ENCODE measurements at places on chromosomes 3 and 15.

GRCh38 chr15:40471105-40471807, 472 bp downstream of the CHST14 start:
- no peak for DNase-seq

- DNase-seq = no peak
Observed at GRCh38 chr15:89178307-89178977, 42.9 kb downstream of the RLBP1 start.

GRCh38 chr3:141242377-141243092, 10.9 kb downstream of the PXYLP1 start:
- no peak for DNase-seq

DNA sequence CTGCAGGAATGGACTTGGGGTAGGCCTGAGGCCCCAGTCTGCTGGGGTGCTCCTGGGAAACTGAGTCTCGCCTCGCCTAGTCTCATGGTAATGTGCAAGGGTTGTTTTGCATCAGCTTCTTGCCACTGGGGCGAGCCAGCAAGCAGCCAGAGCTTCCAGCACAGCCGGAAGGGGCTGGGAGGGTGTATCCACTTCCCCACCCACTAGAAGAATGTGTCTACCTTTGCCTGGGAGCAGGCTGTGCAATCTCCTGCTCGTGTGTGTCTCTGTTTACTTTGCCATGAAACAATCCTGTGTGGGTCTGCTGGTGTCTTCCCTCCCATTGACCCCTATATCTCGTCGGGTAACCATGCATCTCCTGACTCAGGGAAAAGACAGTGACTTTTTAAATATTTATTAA, 21.8 kb upstream of the ERICH6 start:
- no peak for DNase-seq

- DNase-seq = no peak
Observed at GRCh38 chr3:113240841-113241240, 29.5 kb downstream of the BOC start.

DNA sequence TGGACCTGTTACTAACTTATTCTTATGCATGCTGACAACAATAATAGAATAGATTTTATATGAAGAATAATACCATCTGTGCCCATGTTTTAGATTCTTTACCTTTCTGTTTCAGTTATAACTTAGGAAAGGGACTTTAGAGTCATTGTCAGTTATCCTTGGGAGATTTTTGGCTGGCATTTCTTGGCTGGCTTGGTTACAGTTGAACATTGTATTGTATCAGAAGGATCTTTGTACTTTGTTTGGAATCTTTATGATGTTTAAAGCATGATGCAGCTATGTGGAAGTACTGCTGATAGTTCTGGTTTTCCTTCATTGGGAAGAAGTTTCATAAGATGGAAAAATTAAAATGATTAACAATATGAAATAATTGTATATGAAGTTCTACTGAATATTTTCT, 19.9 kb downstream of the ABHD5 start:
- DNase-seq = no peak

DNA sequence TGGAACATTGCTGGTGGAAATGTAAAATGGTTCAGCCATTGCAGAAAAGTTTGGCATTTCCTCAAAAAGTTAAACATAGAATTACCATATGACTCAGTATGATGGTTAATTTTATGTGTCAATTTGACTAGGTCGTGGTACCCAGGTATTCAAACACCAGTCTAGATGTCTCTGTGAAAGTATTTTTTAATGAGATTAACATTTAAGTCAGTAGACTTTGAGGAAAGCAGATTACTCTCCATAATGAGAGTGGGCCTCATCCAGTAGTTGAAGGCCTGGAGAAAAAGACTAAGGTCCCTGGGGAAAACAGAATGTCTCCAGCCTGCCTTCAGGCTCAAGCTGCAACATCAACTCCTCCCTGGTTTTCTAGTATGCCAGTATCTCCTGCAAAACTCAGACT, 42.3 kb upstream of the TMEM87A start:
- no peak for DNase-seq

DNA sequence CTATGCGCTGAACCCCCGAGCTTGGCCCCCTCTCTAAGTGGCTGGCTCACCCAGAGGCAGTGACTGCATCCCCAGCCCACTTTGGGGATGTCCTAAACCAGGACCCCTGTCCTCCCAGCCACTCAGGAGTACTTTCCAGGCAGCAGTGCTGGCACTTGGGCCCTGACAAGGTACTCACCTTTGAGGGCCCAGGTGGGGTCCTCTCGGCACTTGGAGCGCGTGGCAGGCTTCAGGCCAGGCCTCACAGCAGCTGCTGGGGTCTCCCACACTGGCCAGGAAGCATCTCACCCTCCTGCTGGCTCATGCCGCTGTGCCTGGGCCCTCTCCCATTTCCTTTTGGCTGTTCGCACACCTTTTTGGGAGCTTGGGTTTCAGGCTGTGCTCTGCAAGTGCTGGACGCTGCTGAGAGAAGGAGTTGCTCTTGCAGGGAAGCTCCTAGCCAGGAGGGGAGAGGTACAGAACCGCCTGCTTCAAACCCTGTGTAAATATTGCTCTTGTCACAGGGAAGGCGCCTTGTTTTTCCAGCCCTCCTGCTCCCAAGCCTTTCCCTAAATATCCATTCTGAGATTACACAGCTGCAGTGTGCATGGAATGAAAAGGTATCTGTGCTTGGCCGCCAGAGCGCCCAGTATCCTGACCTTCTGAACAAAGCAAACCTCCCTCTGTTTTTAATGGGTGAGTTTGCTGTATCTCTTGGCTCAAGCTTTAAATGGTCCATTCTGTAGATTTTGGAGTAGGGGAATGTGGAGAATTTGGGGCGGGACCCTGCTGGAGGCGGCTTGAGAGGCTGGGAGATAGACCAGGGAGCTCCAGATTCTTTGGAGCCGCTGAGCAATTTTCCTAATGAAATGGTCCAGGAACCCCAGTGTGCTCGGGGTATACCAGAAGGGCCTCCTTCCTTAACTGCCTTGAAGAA, 45.6 kb downstream of the DNASE1L3 start:
- no peak for DNase-seq

DNA sequence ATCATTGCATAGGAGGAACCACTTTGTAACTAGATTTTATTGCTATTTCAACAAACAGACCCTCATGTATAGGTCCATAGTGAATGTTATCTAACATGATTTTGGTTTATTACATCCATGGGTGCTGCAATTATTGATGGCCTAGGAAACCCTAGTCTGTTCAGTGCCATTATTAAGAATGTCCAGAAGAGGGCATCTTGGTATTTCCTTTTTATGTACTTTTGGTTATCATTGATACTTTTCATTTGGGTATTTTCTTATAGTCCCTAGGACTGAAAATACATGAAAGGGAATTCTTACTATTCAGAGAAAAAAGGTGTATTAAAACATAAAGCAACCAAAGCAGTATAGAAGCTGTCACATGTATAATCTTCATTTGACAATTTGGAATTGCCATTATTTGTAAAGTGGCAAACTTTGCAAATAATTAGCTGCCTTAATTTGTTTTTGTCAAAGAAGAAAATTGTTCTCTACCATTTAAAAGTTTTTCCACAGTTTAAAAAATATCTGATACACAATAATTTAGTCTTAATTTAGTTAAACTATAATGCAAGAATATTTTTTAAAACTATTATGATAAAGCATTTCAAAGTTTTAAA, 48.7 kb downstream of the CNOT10 start:
- DNase-seq = no peak

GRCh38 chr15:77168141-77168540, 97.2 kb upstream of the TSPAN3 start:
- DNase-seq = no peak

GRCh38 chr15:70503798-70504298, 259.5 kb downstream of the UACA start:
- DNase-seq = no peak

- DNase-seq = no peak
Observed at GRCh38 chr3:36362973-36363372, 17.3 kb upstream of the STAC start.

- no peak for DNase-seq
Observed at GRCh38 chr3:127997961-127998360, 54.3 kb upstream of the SEC61A1 start.

DNA sequence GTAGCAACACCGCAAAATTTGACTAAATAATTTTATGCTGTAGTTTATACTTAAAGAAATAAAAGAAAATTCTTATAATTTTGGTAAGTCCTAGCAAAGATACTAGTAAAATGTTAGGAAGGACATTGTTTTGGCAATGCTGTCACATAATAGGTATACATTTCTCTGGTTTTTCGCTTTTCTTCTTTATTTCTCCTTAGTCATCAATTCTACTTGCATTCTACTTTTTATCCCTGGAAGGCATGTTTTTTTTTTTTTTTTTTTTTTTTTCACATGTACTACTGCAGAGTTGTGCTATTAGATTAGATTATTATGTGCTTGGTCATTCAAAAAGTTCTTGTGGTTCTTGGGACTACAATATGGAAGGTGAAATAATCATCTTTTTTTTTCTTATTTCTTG, 1421.2 kb downstream of the SI start:
- no peak for DNase-seq

GRCh38 chr3:42501681-42502428, 588 bp upstream of the VIPR1 start:
- DNase-seq = no peak

Measured in activated CD8-positive, alpha-beta memory T cell treated with anti-CD3 and anti-CD28 coated beads for 1 hour (primary cell).